NCI-H1105 treated with DMSO at 0.1 percent for 48 hours (cell line): ENCODE measurements at places on chromosomes 2 and 18.
A peak's percentile ranks its signal among the peaks of the same experiment; 100 is the strongest.

- no peak for DNase-seq
These were observed 66.2 kb downstream of the APOB start for GRCh38 chr2:20977520-20978180.

DNA sequence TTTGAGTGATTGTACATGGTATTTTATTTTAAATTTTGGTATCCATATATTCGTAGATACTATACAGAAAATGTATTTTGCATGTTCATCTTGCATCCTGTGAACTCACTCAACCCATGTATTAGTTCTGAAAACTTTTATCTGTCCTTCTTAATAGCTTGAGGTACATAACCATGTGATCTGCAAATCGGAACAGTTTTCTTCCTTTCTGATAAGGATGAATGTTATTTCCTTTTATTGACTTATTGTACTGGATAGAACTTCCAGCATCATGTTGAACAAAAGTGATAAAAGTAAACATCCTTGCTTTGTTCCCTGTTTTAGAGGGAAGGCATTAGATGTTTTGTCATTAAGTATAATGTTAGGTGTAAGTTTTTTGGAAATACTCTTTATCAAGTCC, 554.7 kb downstream of the GALR1 start:
- no peak for DNase-seq

DNA sequence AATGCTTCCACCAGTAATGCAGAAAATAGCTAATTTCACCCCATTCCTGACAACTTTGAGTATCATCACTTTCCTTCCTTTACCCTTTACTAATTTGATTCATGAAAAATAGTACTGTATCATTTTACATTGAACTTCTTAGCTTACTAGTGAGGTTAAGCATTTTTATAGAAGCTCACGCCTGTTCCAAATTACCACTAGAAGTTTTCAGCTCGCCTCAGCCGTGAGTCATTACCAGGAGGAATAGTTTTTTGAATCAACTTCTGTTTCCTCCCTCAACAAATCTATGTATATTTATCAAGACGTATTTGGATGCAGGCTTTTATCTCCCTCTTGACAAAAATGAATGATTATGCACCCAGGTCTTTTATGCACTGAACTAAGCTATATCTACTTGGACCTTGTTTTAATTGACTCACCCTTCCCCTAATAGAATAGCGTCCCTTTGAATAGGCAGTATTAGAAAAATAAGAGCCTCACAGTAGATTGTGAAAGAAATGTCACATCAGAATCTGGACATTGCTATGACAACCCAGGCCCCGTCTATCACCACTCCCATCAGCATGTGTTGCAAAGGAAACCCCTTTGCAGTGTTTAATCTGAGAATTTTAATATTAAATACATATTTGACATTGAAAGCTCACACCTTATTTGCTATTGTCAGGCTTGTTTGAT, 207.4 kb upstream of the NRP2 start:
- no peak for DNase-seq

DNA sequence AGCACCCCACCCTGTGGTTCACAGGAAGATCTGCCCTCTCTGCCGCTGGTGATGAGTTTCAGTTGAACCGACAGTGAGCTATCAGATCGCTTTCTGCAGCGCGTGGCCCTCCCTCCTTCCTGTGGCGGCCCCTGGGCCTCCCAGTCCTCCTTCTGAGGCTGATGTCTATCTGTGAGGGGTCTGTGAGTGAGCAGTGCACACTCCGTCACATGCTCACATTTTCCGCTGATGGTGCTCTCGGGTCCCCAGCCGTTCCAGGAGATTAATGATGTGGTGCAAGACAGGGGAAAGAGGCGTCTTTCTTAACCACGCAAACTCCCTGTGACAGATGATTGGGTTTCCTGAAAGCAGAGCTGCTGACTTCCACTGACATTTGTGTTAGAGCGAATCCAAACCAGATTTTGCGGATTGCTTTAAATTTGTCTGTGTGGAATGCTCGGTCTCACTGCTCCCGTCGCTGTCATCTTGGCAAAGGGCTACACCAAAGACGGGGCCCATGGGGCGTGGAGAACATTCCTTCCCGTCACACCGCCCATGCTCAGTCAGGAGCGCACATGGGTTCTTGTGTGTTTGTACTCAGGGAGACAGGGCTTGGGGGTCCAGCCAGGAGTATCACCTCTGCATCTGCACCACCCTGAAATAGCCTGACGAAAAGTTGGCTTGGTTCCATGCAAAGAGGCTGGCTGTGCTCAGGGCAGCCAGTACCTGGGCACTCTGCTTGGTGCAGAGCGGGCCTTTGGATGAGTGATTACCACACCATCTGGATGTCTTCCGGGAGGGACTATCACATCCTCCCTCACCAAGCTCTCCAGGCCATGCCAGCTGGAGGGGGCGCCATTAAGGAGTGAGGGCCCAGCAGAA, 154.7 kb upstream of the HS6ST1 start:
- DNase-seq = peak; percentile 43

- DNase-seq = peak; percentile 61
These were observed 582.4 kb upstream of the RAB6C start for GRCh38 chr2:129396980-129397599.

- DNase-seq = no peak
These were observed 755 bp downstream of the NOL4 start for GRCh38 chr18:34223893-34224422.

DNA sequence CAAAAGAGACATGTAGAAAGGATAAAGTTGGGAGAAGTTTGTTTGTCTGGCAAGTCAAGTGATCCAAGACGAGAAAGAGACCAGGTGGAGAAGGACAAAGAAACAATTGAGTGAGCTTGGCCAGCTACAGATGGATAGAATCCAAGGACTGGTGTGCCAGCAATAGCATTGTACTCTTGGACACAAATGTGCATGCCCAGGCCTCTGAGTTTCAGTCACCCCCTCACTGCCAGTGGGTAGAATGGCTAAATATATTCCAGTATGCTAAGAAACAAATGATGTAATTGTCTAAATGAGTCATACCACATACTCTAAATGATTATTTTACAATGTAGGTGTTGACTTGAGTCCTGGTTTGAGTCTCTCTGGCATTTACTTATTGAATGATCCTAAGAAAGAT, 881.3 kb downstream of the LRRTM4 start:
- DNase-seq = peak; percentile 30

GRCh38 chr2:72864500-72864899, 22.7 kb upstream of the SPR start:
- no peak for DNase-seq

DNA sequence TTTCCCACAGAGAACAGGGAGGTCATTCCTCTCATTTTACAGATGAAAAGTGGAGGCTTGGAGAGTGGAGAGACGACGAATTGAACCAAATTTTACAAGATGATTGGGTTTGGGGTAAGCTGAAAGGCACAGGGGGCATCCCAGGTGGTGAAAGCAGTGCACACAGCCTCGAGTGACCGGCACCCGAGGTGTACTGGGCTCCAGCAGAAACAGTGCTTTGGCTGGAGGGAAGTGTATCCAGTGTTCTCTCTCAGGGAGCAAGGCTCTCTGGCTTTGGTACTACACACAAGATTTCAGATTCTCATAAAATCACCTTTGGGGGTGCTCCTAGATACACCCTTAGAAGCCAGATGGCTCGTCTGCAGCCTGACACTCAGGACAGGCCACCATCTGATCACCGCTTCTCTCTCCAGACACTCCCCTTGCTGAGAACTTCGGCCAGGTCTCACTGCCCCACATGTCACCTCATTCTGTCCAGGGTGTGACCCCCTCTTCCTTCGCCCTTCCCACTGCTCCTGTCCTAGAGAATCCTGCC, 339.6 kb downstream of the CYRIA start:
- no peak for DNase-seq

GRCh38 chr2:209734805-209735204, 36.8 kb upstream of the UNC80 start:
- no peak for DNase-seq

- peak; percentile 45 for DNase-seq
These were observed 188.0 kb downstream of the CDH7 start for GRCh38 chr18:65938592-65939372.

DNA sequence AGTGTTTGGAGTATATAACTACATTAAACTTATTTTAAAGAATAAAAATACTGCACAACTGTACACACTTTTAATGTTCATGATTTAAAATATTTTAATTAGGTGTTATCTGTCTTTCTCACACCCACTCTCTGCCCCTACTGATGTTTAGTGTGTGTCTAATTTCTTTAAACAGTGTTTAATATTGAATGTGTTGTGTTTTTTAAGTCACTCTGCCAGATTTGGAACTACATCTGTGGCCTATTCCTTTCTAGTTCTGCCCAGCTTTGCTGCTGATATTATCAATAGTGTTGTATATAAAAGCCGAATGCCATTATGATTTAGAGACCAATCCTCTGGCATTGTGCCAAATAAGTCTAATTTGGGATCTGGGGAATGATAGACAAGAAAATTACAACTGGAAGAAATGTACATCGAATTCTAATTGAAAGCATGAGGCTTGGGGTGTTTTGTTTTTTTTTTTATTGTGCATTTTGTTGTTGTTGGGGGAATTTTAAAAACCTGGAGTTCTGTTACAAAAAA, 398.0 kb downstream of the CPS1 start:
- peak; percentile 20 for DNase-seq

DNA sequence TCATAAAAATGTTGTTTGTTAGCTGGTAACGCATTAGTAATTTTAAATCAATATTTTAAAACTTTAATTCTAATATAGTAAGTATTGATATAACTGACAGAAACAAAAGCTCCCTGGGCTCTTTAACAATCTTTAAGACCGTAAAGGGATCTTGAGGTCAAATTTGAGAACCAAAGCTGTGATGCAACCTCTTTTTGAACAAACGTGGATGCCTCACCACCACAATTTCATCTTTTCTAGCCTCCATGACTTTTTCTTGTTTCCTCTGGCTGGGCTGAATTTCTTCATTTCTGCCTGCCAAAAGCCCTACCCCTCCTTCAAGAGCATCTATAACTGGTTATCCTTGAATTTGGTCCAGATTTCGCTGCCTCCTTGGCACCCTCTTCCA, 563 bp upstream of the POLE4 start:
- DNase-seq = no peak

- DNase-seq = no peak
These were observed 850.4 kb upstream of the FSHR start for GRCh38 chr2:50004667-50005066.

- DNase-seq = no peak
These were observed 82.5 kb downstream of the CERS6 start for GRCh38 chr2:168538534-168538933.

DNA sequence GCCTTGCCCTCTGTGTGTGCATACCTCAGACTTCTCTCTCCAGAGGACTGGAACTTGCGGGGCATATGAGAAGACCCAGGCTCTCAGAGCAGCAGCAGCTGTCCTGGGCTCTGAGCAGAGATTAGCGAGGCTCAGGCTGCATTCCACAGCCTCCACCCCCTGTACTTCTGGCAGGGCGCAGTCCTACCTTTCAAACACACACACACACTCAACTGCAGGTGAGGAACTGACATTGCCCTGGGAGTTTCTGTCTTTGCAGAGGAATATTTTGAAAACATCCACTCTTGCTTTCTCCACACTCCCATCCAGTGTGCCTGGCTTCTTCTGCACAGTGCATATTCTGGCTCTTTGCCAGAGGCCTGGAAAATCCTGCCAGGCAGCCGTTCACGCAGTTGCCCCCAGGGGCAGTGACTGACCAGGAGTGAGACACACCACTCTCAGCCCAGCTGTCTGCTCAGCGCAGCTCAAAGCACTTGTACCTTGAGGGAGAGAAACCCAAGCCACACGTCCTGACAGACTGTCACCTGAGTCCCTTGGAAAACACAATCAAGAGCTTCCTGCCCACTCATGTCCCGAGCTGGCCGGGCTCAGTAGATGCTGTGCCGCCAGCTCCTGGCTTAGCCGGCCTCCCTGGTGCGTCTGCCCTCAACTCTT, 460.8 kb downstream of the RNF144A start:
- DNase-seq = peak; percentile 36

- DNase-seq = no peak
These were observed 54.2 kb downstream of the ZCCHC2 start for GRCh38 chr18:62576845-62577512.

DNA sequence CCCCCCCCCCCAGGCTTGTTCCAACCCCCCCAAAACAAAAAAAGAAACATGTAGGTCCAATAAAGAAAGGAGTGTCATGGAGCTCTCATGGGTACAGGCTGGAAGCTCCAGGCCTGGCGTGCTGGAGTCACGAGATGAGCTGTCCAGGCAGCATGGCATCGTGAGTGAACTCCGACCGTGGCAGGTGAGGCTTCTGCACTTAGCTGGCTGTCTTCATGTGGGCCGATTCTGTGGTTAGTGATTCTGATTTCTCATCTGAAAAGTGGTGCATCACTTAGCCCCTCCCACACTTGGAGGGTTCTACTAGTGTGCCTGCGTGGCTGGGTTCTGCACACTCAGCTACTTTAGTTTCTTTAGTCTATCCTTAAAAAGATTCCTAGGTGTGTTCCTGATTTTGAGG, 126.4 kb upstream of the MGAT5 start:
- DNase-seq = no peak

- no peak for DNase-seq
These were observed 496 bp downstream of the SUCLG1 start for GRCh38 chr2:84458551-84459017.
